ENCODE measurements at places on chromosomes 12 and 14.

- DNase-seq: no peak
Measured at GRCh38 chr14:86515195-86515594, 985.3 kb downstream of the FLRT2 start.

- DNase-seq: no peak
Measured at GRCh38 chr14:86824167-86824566, 1168.8 kb downstream of the GALC start.

- no peak for DNase-seq
Measured at GRCh38 chr12:3004655-3005565, 45.7 kb downstream of the TEAD4 start.

DNA sequence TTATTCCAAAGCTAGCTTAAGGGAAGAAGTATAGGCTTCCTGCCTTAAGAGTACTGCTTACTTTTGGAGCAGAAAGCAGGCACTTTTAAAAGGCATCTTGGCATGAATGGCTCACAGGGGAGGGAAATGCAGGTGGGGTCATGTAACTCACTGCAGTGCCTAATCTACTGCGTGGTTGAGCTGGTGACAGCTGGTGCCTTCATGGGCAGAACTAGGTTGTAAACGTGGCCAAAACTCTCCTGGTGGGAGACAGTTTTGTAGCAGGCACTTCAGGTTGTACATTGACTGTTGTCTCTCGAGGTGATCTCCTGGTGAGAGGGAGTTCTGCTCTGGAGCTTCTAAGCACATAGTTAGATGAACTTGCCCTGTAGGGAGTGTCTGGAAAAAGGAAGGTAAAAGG lies 962.5 kb downstream of the DIO2 start:
- DNase-seq: peak; percentile 48

DNA sequence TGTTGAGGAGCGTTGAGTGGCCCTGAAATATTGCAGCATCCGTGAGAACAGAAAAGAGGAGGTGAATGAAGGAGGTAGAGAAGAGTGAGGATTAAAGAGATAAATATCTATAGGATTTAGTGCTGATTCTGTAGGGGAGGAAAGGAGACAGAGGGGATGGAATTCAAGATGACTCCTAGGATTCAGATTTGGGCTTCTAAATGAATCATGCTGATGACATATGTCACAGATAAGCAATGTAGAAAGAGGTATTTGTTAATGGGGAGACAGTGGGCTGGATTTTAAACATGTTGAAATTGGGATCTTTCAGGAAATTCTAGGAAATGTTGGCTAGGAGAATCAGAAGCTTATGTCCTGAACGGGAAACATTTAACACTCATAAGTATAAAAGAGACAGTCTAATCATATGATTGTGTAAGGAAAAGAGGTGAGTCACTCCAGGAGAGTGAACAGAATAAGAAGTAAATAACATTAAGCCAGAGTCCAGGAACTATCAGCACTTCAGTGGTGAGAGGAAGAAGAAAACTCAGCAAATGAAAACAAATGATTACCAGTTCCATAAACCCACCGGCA lies 58.1 kb upstream of the DIO2 start:
- no peak for DNase-seq

DNA sequence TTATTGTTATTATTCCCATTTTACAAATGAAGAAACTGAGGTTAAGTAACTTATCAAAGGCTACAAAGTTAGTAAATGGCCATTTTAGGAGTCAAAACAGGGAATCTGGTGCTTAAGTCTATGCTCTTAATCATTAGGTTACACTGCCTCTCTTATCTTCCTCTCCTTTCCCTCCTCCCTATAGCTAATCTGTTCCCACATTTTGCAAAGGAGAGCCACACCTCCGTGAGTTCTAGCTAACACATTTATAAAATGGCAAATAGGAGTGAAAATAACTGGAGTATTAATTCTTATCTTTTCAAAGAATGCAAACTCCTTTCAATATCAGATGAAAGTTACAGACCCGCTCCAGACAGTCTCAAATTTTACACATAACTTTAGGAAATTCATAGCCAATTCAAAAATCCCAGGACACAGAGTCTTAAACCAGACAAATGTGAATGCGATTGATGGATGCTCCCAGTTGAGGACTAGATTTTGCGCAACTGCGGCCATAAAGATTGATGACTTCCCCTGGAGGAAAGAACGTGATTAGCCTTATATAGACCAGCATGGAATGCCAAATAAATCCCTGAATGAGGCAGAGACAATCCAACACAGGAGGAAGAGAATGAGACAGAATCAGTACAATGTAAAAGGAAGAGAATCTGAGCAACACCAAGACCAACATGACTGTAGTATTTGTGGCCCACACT lies 225.0 kb upstream of the ARID2 start:
- no peak for DNase-seq

- no peak for DNase-seq
Measured at GRCh38 chr12:125331342-125332052, 266.3 kb downstream of the AACS start.

GRCh38 chr14:44988694-44989093 lies 26.7 kb downstream of the TOGARAM1 start:
- DNase-seq: peak; percentile 100

DNA sequence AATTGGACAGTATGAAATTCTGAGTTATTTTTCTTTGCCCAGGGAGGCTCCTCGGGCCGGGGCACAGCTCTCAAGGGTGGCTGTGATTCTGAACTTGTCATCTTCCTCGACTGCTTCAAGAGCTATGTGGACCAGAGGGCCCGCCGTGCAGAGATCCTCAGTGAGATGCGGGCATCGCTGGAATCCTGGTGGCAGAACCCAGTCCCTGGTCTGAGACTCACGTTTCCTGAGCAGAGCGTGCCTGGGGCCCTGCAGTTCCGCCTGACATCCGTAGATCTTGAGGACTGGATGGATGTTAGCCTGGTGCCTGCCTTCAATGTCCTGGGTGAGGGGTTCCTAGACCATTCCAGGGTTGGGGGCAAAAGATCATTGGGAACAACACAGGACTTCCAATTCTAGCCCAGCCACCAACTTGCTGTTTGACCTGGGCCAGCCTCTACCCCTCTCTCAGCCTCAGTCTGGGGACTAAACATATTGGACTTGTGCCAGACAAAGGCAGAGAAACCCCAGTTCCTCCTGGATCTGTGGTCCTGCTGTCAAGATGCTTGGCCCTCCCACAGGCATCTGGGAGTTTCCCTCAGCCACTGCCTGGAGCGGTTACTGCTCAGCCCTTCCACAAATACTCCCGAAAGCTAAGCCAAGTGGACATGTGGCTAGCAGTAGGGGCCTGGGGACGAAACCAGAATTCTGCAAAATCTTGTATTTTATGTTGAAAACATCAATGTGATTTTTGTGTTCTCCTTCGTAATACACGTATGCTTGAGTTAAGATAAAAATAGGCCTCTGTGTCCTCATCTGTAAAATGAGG lies 3.5 kb downstream of the OAS3 start:
- DNase-seq: no peak

DNA sequence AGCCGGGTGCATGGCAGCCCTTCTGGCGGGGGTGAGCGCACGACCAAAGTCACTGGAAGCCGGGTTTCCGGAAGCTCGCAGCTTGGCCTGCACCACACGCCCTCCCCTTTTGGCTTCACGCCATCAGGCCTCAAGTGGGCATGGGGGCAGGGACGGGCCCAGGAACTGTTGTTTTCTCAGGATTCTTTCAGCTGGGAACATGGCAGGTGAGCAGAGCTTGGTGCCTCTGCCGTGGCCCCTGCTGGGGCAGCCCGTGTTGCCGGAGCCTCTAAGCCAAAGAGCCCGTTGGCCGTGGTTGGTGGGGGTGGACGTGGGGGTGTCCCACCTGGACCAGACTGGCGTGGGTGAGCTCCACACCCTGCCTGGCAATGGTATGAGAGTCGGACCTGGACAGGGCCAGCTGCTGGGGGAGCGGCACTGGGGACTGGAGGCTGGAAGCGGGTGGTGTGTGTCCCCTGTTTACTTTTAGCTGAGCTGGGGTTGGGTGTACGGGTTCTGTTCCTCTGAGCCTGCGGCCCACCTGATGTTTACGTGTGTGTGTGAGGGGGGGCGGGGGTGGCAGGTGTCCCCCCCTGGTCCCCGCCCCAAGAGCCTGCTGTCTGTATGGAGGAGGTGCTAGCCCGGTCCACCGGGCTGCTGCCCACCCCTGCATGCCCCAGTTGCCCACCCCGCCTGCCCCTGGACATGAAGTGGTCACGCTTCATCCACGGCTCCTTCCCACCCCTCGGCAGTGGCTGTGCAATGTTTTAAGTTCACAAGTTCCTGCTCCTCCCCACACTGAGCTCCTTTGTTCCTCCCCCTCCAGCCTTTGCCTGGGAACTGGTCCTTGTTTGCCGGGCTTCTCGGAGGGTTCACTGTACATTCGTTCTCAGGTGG lies 28.7 kb upstream of the PLD4 start:
- peak; percentile 97 for DNase-seq

DNA sequence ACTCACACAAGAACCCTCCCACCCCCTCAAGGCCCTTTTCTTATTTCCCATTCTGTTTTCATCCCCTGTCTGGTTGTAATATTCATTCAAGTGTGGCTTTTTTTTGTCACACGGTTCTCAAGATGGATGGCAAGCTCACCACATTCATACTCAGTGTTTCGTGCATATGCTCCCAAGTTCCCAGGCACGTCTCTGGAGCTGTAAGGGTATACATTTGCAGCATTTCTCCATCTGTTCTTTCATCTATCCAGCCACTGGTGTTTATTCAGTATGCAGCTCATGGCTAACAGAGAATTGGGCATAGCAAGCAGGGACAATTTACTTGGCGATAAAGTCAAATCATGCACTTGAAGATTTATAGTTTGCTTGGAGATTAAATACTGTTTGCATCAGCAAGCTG lies 212.1 kb downstream of the GRIN2B start:
- no peak for DNase-seq

DNA sequence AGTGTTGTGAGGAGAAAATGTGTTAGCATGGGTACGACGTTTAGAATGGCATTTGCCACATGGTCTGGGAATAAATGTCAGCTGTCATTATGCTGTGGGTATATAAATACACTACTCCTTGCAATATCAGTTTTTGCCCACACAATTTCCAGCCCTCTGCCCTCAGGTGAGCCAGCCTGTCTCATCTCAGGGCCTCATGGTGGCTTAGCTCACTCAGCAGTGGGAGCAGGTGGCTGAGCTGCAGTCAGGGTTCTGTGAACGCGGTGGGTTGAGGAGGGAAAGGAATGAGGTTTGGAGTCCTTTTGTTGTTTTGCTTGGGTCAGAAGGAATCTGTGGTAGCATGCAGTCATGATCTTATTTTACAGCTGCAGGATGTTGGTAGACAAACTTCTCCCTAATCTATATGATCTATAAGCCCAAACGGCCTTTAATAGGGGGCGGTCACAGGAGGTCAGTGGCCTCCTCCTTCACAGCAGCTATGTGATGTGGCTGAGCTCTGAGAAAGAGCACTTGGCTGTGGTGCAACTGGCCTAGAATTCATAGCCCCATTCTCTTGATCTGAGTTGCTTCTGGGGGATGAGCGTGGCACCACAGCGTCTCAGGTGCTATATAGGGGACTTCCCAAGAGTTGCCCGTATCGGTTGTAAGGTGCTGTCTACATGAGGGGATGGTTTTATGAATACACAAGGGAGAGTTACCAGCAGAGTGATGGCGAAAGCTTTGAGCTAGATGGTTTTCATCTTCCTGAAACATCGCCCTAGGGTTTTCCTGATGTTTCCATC lies 27.8 kb upstream of the KCNA5 start:
- DNase-seq: no peak

- DNase-seq: no peak
Measured at GRCh38 chr14:105151838-105152793, 16.5 kb downstream of the JAG2 start.

Measured in DMS79 treated with DMSO at 0.1 percent for 48 hours (cell line).